ENCODE measurements at places on chromosomes 4 and X.

- no peak for DNase-seq
Measured at GRCh38 chrX:19643203-19643602, 127.9 kb upstream of the MAP3K15 start.

- peak; percentile 39 for DNase-seq
Measured at GRCh38 chr4:602559-602942, 22.8 kb upstream of the PDE6B start.

GRCh38 chr4:188374871-188375270, 235.6 kb downstream of the TRIML1 start:
- DNase-seq: no peak

GRCh38 chrX:133699023-133699728, 283.9 kb upstream of the GPC4 start:
- no peak for DNase-seq

DNA sequence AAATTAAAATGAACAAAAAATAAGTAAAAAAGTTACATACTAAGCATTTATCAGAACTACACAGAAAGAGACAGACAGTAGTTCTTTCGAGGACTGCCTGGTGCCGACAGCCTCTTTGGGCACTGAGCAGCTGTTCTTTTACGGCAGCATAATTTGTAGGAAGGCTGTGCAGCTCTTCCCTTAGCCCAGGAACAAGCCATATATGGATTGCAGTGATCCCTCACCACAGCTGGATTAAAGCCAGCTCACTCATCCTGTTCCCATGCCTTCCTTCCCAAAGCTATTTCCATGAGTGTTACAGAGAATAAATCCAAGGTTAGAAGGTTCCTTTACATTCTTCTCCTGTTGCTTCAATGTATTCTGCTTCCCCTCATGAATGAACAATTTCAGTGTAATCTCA, 71.7 kb downstream of the DDX60L start:
- DNase-seq: no peak

- no peak for DNase-seq
Measured at GRCh38 chr4:113101669-113102068, 52.2 kb downstream of the ANK2 start.

- peak; percentile 19 for DNase-seq
Measured at GRCh38 chr4:184100297-184100885, 117.3 kb downstream of the ENPP6 start.

DNA sequence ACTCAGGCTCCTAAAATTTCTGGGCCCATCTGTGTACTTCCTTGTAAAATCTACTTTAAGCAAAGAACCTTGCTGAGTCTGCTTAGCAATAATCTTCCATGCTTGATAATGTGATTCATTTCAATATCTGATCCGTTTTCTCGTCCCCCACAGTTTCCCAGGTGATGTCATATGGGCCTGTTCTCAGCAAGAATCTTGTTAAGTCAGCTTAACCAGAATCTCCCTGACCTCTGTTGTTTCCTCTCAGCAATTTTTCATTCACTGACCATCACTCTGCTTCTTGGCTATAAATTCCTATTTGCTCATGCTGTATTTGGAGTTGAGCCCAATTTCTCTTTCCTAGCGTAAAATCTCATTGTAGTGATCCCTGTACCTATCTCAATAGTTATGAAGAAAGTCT, 13.9 kb downstream of the CSN2 start:
- no peak for DNase-seq

GRCh38 chr4:189494407-189494806, 446.3 kb upstream of the FRG1 start:
- no peak for DNase-seq

GRCh38 chr4:183714626-183715025, 55.5 kb downstream of the TRAPPC11 start:
- DNase-seq: no peak

DNA sequence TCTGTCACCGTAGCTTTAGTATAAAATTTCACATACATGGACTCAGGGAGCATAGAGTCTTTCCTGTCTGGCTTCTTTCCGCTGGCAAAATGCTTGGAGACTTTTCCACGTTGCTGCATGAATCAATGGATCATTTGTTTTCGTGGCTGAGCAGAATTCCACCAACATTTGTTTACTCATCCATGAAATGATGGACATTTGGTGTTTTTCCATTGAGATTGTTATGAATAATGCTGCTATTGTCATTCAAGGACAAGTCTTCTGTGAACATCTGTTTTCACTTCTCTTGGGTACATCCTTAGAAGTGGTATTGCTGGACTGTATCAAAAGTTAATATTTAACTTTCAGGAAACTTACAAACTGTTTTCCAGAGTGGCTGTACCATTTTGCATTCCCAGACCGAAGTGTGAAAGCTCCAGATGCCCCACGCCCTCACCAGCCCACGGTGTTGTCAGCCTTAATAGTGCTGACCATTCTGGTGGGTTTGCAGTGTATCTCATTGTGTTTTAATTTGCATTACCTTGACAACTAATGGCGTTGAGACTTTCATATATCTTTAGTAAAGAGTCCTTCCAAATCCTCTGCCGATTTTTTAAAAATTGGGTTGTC, 5.8 kb upstream of the TMEM271 start:
- no peak for DNase-seq

DNA sequence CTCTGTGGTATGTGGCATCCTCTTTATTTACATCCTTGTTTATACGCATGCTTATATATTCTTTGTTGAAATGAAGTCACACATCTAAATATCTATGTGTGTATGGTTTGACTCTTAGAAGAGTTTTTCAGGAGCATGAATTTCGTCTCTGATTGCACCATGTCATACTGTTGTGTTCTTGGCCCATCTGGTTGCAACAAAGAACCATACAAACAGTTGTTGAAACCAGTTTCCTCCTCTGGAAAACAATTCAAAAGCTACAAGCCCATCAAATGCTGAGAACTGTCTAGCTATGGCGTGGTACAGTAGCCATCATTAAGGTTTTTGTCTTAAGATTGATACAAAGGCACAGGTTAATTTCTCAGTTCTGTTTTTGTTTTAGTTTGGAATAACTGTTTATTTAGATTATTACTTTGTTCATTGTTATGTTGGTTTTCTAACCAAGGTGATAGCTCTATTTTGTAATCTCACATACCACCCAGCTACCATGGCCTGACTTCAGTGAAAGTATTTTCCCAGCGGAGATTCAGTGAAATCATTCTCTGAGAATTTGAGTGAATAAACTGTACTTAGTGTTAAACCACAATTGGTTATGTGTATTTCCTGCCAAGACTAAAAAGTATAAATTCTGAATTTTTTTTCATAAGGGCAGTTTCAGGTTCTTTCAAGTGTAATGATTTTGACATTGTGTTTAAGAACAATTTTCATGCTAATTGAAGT, 91.0 kb downstream of the ARHGAP24 start:
- no peak for DNase-seq

- peak; percentile 78 for DNase-seq
Measured at GRCh38 chrX:46978341-46979291, 66.4 kb downstream of the JADE3 start.

DNA sequence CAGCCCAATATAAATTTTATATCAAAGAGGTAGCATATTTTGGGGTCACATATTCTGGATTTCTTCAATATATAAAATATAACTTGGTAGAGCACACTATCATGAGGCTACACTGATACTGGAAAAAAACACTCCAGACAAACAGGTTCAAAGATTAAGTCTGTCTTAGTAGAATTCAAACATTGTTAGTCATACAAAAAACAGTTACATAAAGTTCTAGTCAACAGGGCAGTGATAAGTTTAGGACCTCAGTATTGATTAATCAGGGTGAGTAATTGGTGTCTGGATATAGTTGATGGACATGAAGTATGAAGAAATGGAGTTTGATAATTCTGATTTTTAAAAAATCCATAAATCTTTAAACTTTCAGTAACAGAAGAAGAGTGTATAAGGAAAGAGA, 1291.3 kb downstream of the FSTL5 start:
- no peak for DNase-seq

GRCh38 chr4:1049591-1049905, 38.1 kb downstream of the FGFRL1 start:
- no peak for DNase-seq

DNA sequence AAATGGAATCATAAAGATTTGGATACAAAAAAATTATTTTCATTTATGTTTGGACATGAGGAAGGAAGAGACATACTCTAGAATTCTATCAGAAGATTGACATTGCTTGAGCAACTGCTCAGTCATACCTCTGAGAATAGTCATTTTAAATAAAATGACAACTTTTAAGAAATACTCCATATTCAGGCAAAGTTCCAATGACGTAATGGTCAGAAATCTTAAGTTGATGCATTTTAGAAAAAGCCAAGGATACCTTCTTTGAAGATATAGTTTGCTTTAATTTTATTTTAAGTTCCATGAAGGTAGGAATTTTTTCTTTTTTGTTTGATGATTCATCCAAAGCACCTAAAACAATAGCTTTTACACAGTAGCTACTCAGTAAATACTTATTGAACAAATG, 110.3 kb upstream of the ATOH1 start:
- DNase-seq: no peak

- DNase-seq: no peak
Measured at GRCh38 chrX:123773258-123773988, 40.6 kb upstream of the THOC2 start.

GRCh38 chr4:184313702-184314659, 96.3 kb upstream of the ENPP6 start:
- no peak for DNase-seq

GRCh38 chrX:13666836-13667235, 13.9 kb downstream of the TCEANC start:
- DNase-seq: no peak

- DNase-seq: no peak
Measured at GRCh38 chr4:110917835-110918234, 295.0 kb upstream of the PITX2 start.

DNA sequence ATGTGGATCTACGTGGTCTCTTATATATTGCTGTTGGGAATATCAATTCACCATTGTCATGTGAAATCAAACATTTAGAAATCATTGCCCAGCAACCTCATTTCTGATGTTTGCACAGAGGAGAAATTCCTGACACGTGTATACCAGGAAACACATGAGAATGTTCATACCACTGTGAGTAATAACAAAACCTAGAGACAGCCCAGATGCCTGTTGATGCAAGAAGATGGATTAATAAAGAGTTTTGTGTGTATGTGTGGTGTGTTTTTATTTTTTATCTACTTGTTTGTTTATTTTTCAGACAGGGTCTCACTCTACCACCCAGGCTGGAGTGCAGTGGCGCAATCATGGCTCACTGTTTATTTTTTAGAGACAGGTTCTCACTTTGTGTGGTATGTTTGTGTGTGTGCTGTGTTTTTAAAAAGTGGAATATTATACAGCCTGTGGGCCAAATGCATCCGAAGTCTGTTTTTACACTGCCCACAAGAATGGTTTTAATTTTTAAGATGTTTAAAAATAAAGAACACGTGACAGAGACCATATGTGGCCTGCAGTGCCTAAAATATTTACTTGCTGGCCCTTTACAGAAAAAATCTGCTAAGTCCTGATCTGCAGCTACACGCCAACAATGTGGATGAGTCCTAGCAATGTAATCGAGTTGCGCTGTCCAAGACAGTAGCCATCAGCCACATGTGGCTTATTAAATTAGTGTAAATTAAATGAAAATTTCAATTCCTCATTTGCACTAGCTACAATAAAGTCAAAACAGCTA, 39.2 kb downstream of the TXLNG start:
- DNase-seq: no peak

DNA sequence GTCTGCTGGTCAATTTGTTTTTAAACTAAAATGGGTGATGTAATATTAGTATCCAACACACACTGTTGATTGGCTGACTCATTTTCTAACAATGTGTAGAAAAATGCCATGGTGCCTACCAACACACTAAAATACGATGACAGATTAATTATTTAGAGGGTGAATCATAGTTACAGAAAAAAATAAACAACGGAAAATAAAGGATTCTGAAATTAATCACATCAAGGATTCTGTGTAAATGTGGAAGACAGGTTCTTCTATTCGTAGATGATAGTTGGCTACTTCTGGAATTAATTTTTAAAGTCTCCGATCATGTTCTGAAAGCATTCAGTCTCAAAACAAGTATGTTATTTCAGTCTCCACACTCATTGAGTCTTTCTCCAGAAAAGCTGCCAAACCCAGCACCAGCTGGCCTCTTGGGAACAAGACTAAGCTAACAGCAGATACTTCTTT, 8.2 kb upstream of the IQCM start:
- no peak for DNase-seq

DNA sequence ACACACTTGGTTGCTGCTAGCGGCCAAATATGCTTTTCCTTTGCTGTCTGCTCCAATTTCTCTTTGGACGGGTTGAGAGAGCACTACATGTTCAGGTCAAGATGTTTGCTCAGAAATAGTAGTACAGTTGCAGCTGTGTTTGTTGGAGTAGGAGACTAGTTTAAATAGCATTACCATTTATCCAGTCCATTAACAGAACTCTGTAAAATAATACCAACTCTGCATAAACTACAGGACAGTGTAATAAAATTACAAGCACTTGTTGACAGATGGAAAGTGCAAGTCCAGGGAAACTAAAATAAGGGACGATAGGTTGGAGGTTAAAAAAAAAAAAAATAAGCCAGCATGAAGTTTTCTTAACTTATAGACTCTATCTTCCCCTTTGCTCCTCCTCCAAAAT, 20.2 kb downstream of the SLIT2 start:
- DNase-seq: no peak
